ENCODE measurements at places on chromosomes 11 and 22.

- DNase-seq: no peak
These were observed 62.4 kb downstream of the MYH9 start for GRCh38 chr22:36325154-36326031.

DNA sequence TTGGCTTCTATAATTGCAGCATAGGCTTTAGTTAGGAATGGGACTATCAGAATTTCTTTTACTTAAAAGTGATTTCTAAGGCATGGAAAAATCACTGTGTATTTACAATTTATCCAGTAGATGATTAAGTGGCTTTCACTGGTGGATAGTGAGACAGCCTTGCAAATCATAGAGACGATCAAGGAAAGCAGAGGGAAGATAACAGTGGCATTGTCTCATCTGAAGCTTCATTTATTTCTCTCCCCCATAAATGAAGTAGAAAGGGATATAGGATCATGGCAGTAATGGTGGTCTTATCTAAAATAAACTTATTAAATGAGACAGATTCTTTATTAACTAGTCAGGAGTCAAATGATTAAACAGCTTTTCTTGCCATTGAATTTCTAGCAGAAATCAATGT, 224.2 kb upstream of the ANO5 start:
- DNase-seq: no peak

GRCh38 chr11:65386307-65387140, at the start of gene FRMD8:
TSS of gene FRMD8 (plus strand) at chr11:65386637. CDS start at chr11:65387037, 400 bp downstream.
- peak; percentile 97 for DNase-seq

DNA sequence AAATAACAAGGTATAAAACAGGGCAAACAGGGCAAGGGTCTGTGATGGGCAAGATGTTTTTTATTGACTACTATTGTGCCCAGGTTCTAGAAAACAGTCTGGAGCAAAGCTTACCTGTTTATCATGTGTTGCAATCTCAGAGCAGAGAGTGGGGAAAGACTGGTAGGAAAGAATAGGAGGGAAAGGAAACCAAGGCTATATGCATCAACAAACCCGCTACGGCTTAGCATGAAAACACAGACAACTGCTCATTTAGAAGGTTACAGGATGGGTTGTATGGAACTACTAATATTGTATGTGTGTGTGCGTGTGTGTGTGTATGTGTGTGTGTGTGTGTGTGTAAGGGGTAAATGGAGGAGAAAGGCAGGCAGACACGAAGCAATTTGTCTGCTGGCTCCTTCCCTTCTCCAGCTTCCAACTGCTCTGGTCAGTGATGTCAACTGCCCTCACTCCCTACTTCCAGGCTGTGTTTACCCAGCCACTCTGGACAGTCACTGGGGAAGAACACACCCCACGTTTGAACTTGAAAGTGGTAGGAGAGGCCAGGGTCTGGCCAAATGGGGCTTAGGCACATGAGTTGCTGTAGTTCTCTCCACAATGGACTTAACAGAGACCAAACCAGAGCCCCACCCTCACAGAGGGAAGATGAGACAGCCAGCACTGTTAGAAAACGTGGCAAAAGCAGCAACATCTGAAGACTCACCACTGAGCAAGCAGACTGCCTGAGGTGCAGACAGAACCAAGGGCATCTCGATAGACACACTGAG, 47.0 kb downstream of the GAB2 start:
- peak; percentile 46 for DNase-seq

- no peak for DNase-seq
These were observed 46.3 kb upstream of the CADM1 start for GRCh38 chr11:115550291-115551059.

DNA sequence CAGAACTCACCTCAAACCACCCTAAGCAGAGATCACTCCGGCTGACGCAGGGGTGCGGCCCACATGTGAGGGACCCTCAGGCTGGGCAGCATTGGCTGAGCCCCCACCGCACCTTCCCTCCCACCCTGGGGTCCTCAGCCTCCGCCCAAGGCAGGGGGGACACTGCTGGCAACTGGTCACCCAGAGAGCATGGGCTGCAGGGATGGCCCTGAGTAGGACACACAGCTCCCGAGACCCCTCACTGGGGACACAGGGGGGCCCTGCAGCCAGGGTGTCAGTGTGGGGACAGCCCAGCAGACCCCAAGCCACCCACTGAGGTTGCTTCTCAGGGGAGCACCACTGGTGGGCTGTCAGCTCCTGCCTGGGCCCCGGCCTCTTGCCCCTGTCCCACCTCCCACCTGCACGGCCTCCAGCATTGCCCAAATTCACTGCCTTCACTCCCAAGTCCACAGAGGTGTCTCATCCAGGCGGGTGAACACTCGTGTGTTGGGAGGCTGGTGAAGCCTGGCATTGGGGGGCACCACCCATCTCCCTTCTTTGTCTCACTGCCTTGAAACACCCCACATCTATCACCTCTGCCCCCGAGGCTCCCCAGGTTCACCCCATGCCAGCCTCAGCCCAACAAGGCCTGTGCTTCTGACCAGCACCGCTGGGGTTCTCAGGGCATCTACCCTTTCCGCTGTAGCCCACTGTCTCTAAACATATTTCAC, 4.7 kb downstream of the C11orf21 start:
- no peak for DNase-seq

- no peak for DNase-seq
These were observed 89.4 kb upstream of the CLMP start for GRCh38 chr11:123284454-123284853.

All from suppressor macrophage treated with lipopolysaccharide for 4 hours (primary cell).